ENCODE measurements at places on chromosomes 3 and 15.

- DNase-seq: no peak
These were observed 8.1 kb downstream of the ARIH1 start for GRCh38 chr15:72482275-72482674.

DNA sequence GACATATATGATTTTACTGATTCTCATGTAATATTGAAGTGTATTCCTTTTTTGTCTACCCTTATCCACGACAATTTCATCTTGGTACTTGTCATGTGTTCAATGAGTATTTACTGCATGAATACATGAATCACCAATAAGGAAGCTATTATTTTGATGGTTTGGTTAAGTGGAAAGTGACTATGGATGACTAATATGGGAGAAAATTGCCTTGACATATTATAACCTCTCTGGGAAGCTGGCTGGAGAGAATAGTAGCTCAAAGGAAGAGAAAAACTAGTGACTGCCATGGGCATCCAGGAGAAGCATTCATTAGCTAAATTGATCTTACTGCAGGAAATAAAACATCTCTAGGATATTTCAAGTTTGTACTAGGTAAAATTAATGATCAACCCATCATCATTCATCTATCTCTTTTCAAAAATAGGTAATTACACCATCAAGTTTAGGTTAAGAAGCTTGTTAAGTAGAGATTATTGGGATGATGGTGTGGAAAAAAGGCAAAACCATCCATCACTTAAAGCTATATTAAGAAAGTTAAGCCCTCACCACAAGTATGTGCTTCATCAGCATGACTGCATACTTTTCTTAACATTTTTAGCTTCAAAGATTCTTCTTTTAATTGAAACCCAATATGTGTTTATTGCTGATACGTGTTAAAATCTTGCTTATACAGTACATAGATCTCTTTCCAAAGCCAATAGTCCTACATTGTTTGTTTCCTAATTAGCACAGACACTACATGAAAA, 455.2 kb upstream of the ARPP21 start:
- no peak for DNase-seq

- no peak for DNase-seq
These were observed 74.8 kb upstream of the PIAS1 start for GRCh38 chr15:67979281-67979680.

- DNase-seq: no peak
These were observed 299.2 kb downstream of the ADAMTS17 start for GRCh38 chr15:100042558-100042957.

DNA sequence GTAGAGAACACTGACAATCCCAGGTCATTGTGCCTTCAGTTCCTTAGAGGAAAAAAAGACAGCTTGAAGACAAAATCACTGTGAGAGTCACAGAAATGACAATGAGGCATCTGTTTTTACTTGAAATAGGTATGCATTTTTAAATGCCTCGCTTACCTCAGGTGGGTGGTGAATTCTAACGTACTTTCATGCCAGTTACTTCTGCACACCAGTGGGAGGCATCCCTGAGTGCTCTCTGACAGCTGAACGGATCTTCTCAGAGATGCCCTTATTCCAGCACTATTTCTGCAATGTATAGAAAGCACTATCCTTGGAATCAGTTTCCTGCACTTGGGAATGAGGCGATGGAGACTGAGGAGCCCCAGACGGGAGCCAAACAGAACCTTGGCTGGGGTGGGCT, 16.2 kb downstream of the DPH3 start:
- DNase-seq: no peak

- DNase-seq: no peak
These were observed 8.0 kb downstream of the EPHB1 start for GRCh38 chr3:134803051-134803505.

DNA sequence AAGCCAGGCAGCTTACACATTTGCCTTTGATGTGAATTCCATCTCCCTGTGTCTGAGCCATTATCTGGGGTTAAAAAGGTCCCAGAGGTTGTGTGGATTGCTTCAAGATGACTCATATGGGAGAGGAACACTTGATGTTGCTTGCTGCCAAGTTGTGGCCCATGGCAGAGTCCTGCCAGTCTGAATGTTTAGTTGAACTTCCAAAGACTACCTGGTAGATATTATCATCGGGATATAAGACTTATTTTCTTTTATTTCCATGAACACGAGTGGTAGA, 85.6 kb downstream of the TJP1 start:
- DNase-seq: no peak

DNA sequence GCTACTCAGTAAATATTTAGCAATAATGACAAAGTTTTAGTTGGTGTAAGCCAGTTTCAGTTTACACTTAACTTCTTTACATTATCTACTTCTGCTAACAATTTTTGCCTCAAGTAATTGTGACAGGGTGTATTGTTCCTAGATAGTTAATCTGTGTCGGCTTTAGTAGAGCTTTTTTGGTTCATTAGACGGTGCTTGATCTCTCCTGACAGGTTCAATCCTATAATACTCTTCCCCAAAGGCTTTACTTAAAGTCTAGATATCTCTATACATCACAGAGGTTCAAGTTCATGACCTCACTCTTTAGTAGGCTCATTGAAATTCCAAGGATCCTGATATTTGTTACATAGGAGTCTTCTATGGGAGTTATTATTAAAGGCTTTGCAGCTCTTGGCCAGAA, 365.6 kb upstream of the DPPA4 start:
- DNase-seq: no peak

DNA sequence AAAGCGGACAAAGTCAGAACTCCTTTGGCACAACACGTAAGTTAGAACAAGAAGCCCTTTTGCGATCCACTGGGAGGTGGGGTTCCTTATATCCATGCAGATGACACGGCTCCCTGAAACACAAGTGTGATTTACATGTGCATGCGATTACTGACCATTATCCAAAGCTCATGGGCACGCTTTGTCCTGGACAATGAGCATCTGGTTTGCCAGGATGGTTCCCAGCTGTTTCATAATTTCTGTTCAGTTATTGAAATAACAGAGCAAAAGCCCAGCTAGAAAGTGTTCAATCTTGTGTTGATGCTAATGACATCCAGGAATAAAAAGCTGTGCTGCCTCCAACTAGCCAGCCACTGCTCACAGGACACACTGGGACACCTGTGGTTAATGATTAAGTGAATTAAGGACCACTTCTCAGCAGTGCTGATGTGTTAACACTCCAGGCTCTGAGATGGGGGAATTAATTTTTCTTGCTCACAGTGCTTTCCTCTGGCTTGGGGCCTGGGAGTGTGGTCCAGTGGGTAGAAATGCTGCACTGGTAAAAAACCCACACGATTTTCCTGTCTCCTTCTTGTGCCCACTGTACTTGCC, 123.1 kb upstream of the SLC2A2 start:
- DNase-seq: no peak

DNA sequence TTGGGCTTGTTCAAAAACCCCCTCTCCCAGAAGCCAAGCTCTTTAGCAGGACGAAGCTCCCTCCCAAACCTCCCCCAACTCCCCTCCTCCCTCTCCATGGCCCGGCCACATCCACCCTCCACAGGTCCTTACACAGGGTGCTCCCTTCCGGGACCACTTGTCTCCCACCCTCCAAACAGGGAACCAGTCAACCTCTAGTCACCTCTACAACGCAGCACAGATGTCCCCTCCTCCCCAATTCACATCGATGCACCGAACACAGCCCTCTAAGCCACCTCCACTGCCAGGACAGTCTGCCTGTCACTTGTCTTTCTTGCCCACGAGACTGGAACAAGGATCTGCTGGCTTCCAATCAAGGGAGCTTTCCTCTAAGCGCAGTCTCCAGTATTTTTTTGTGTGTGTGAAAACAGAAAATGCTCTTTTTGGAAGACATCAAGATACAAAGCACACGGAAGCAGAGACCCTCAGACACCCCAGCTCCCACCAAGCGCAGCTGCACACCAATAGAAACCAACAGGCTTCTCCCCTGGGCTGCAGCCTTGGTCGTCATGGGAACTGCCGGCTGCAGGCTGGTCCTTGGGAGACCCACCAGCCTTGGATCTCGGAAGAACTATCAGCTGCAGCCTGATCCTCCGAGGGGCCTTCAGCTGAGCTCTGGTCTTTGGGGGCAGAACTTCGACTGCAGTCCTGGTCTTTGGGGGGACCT, 26.5 kb downstream of the IQSEC1 start:
- DNase-seq: no peak

DNA sequence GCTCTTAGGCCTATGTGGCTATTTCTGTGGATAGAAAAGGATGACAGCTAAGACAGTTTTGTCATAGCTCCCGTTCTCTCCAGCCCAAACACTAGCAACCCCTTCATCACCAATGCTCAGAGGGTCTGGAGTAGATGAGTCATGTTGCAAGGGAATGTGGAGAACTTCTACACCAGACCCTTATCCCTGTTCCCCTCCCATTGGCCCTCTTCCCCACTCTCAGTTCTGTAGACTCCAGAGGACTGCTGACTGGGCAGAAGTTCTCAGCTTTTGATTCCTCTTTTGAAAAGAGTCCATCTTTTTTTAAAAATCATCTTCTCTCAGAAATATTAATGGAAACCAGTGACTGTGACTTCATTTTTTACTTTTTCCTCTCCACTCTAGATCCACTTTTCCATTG, 2.4 kb upstream of the MYZAP start:
- no peak for DNase-seq

- DNase-seq: no peak
These were observed 66.6 kb downstream of the DUT start for GRCh38 chr15:48397841-48398240.

GRCh38 chr3:111033470-111034050, 38.1 kb upstream of the NECTIN3 start:
- no peak for DNase-seq

DNA sequence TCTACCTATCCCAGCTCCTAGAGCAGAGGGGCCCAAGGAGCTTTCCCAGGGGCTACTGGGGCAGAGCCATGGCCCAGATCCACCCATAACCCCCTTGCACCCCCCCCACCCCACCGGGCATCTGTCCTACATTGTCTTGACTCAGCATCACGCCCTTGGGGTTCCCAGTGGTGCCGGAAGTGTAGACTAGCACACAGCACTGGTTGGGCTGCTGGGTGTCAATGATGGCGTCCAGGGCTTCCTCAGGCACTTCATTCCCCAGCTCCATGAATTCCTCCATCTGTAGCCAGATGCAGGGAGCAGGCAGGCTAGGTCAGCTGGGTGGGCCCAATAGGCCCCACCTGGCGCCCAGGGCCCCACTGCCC, 33.2 kb downstream of the IDH3A start:
- DNase-seq: no peak

DNA sequence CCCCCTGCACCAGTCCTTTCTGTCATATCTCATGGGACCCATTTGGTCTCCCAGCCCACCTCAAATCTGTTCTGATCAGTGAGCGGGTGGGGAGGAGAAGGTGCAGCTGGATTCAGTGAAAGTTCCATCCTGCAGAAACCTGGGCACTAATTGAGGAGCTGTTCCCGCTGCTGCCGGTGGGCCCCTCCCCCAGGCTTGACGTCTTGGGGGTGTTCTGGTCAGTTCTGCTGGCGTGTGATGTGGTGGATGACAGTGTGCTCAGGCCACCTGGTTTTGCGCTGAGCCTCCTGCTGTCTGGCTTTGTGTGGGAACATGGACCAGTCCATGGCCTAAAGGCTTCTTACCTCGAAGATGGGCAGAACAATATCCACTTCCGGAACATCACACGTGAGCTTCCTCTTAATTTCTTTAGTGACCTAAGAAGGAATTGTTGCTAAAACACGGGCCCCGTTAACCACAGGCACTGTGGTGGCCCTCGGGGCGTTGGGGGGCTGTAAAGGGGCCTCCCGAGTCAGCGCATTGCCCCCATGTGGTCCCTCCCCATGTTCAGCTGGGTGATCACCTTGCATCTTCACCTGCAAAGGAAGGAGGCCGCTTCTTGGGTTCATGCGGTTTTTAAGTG, 59.7 kb downstream of the RGMA start:
- no peak for DNase-seq

DNA sequence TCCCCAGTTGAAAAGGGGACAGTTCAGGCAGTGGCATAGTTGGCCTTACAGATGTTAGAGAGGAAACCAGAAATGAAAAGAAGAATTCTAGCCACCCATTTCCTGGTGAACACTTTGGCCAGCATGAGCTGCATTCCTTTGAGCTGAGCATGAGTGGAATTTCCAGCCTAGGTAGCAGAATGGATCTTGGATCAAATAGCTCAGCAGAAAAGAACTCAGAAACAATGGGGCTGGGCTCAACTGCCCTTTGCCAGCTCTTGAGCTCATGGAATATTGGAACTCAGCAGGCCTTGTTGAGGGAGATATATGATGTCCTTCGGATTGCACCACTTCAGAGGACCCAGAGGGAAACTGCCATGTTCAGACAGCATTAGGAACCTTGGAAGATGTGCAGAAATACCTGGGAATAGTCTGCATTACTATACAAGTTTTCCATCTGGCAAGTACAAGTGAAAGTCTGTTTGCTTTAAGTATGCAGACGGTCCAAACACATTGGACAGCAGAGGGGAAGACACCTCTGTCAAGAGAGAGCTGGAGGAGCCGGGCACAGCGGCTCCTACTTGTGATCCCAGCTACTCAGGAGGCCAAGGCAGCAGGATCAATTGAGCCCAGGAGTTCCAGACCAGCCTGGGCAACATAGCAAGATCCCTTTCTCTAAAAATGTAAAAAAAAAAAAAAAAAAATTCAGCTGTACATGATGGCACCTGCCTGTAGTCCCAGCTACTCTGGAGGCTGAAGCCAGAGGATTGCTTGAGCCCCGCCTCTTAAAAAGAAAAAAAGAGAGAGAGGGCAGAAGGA, 3.1 kb upstream of the CDV3 start:
- no peak for DNase-seq

DNA sequence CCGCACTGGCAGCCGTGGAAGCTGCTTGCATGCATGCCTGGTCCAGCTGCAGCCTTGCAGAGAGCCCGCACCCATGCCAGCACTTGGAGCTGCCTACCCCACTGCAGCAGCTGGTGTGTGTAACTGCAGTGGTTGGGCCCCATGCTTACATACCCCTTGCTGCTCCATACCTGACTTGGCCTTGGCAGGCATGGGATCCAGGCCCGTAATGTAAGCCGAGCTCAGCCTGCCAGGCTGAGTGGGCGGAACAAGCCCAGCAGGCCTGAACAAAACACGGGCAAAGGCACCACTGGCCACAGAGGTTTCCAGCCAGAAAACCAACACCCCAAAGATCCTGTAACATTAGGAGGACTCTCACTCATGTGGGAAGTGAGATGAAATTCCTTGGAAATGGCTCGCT, 48.3 kb downstream of the SLC6A20 start:
- DNase-seq: no peak

GRCh38 chr15:64586984-64587383, 126.6 kb downstream of the ZNF609 start:
- DNase-seq: no peak

DNA sequence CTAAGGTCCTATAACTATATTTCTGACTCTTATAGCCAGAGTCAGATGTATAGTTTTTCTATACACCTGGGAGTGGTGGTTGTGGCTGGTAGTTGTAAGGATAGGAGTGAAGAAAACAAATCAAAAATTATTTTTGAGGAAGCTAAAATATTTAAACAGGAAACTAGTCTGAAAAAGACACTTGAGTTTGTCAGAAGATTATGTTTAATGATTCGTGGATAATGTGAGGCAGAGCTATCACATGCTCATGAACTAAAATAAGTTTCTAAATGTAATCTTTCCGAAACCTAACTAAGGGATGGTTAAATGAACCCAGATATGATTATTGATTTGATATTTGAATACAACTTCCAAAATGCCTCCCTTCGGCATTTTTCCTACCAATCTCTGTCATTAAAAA, 30.4 kb downstream of the GABRR3 start:
- DNase-seq: no peak
